ENCODE measurements at places on chromosomes 13 and 19.

DNA sequence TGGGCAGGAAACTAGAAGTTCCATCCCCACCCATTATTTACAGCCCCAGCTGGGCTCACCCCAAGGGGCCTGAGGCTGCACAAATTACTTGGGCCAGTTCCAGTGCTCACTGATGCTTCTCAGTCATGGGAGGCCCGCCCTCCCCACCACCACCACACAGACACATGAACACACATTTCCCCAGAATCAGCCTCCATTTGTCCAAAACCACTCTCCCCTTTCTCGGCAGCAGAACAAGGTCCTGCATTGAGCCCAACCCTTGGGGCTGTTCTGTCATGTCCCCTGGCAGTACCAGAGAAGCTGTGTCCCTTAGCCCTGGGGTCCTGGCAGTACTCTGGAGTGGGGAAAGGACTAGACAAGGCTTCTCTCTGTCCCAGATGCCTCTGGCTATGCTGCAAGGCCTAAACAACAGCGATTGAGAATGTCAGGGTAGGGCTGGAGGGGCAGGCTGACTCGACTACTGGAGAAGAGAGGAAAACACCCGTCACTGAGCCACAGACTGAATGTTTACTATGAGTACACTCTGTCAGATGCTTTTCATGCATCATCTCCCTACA, 21.8 kb downstream of the SAMD4B start:
- DNase-seq, result no peak

DNA sequence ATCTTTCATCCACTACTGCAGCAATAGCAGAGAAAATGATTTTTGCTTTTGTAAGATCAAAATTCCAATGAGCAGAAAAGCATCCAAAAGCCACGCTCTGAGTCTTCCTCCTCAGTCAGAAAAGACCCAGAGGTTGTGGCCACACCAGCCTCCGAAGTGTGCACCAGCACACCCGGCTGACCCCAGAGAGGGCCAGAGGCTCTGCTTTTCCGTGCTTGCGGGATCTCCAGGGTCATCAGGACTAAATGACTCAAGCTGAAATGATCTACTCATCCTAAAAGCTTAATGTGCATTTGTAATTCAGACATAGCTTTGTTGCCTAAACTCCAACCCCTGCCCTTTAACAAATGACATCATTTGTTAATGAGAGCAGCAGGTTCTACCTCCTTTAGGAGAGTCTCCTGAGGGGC, 16.5 kb downstream of the RXFP2 start:
- no peak for DNase-seq

- no peak for DNase-seq
These were observed 1.3 kb upstream of the LENG1 start for GRCh38 chr19:54160854-54161253.

DNA sequence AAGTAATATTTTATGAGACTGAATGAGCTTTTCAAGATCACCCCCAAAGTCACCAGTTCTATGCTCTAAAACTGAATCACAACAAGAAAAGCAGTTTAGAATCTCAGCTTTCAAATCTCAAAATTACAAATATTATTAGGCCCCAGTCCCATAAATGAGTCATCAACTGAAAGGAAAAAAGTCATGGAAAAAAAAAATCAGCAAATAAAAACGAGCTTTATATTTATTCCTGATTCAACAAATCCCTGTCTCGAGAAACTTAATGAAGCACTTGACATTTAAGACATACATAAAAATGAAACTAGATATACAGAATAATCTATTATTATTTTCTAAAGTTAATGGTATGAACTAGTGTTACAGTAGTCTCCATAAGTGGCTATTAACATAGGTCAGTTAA, 203.0 kb downstream of the DIAPH3 start:
- DNase-seq, result no peak

GRCh38 chr13:42396501-42396900, 124.5 kb downstream of the AKAP11 start:
- no peak for DNase-seq

GRCh38 chr13:37144661-37145060, 39.2 kb upstream of the CSNK1A1L start:
- DNase-seq, result no peak

DNA sequence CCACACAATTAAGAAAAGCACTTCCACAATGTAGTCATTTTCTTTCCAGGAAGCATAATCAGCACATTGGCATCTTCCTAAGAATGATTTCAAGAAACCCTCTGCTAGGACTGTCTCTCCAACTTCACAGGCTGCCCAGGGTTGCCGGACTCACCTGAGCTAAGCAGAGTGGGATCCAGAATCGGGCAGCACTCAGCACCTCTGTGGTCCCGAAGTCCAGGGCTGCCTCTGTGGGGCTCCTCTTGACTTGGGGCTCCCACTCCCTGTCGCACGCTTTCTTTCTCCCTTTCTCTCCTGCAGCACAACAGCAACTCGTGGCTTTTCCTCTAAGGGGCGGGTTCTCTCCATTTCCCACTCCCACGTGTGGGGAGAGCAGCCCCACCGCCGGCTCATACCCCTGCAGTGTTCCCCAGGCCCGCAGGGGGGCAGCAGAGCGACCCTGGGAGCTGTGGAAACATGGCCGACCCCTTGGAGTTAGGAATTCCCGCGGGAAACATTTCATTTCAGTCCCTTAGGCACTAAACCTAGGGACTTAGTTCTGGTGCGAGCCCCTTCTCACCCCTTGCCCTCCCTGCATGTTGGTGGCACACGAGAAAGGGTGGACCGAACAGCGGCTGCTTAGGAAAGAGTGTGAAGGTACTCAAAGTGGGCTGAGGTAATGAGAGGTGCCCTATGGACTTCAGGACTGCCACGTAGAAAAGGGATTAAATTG, at the start of gene TMEM272:
Gene TMEM272, minus strand, starts transcription at position 316 of the 712 bp plus-strand sequence. CDS start 6,647 bp downstream, outside the sequence.
- DNase-seq, result no peak

DNA sequence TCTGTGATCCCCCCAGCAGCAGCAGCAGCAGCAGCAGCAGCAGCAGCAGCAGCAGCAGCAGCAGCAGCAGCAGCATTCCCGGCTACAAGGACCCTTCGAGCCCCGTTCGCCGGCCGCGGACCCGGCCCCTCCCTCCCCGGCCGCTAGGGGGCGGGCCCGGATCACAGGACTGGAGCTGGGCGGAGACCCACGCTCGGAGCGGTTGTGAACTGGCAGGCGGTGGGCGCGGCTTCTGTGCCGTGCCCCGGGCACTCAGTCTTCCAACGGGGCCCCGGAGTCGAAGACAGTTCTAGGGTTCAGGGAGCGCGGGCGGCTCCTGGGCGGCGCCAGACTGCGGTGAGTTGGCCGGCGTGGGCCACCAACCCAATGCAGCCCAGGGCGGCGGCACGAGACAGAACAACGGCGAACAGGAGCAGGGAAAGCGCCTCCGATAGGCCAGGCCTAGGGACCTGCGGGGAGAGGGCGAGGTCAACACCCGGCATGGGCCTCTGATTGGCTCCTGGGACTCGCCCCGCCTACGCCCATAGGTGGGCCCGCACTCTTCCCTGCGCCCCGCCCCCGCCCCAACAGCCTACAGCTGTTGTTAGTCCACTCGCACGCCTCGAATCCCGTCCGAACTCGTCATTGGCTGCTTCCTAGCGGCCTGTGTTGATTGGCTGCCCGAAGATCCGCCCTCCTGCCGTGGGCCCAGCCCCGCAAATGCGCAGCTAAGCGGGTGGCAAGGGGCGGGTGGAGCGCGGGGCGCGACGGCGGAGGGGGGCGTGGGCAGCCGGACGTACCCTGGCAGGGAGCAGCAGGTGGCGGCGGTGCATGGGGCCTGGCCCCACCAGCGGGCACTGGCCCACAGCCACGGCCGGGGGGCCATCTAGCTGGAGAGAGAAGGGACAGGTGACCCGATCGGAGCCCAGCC, 1.4 kb upstream of the SIX5 start:
- peak; percentile 70 for DNase-seq

- no peak for DNase-seq
These were observed 121.7 kb upstream of the EDNRB start for GRCh38 chr13:78040205-78040830.

DNA sequence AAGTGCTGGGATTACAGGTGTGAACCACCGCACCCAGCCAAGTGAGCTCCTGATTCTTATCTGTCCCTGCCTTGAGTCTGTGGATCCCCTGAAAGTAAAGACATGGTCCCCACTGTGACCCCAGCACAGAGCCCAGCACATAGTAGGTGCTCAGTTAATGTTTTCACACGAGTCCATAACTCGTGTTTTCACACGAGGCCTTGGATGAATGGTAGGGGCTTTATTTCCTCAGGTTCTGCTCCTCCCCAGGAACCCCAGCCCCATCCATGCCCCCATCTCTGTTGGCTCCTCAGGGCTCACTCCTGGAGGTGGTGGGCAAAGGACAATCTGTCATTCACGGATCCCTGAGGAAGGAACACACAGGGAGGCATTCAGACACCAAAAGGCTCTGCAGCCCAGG, 23.6 kb upstream of the PDE4C start:
- DNase-seq, result no peak

DNA sequence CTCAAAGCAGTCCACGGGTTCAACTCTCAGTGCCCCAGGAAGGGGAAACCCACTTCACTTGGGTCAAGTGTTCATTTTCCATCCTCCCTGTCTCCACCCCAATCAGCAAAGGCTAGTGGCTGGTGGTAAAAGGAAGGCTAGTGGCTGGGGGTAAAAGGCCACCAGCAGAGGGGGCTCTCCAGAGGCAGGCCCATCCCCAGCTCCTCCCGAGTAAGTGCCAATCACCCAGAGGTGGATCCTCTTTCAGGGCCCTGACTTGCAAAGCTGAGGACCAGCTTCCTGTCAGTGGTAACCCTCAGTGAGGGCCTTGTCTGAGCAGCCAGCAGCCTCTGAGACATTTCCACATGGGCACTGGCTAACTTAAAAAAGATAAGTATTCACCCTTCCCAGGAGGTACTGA, 22.0 kb upstream of the TPT1 start:
- DNase-seq, result no peak

- DNase-seq, result no peak
These were observed 1272.5 kb downstream of the OLFM4 start for GRCh38 chr13:54301085-54301484.

GRCh38 chr19:5484398-5485285, 29.4 kb downstream of the ZNRF4 start:
- DNase-seq, result no peak

GRCh38 chr13:60120617-60121336, 43.0 kb downstream of the DIAPH3 start:
- no peak for DNase-seq

- DNase-seq, result no peak
These were observed 101.5 kb upstream of the ZNF492 start for GRCh38 chr19:22532388-22533300.

DNA sequence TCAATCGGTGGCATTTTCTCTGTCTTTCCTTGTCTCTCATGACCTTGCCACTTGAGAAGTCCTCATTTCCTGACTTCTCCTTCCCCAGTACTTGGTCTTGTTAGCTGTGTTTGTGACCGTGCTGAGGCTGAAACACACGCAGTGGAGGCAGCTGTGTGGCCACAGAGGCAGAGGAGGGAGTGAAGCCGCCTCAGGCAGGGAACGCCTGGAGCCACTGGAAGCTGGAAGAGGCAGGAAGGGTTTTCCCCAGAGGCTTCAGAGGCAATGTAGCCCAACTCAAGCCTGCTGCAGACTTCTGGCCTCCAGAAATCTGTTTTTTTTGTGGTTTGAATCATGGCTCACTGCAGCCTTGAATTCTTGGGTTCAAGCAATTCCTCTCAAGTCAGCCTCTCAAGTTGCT, 29.2 kb upstream of the ARGLU1 start:
- DNase-seq, result no peak

GRCh38 chr19:16185768-16186123, 536 bp downstream of the FAM32A start:
- no peak for DNase-seq

- DNase-seq, result no peak
These were observed 563.0 kb upstream of the SPRY2 start for GRCh38 chr13:80903911-80904310.

DNA sequence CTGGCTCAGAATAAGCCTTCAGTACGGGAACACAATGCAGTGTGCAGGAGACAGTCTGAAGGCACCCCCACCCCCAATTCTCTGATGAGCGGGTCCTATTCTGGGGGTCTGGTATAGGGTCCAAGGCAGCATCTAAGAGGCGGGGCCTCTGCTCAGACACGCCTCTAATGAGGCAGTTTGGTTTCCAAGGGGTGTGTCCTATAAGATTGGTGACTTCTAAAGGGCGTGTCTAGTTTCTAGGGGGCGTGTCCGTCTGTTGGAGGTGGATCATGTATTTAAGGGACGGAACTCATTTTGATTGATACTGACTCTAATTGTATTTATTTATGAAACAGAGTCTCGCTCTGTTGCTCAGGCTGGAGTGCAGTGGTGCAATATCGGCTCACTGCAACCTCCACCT, 8.7 kb downstream of the FIZ1 start:
- DNase-seq, result no peak

- DNase-seq, result no peak
These were observed 7.2 kb downstream of the TMEM255B start for GRCh38 chr13:113766035-113766800.

- no peak for DNase-seq
These were observed 538 bp downstream of the ZNF428 start for GRCh38 chr19:43618921-43619261.

GRCh38 chr19:56838024-56838908, 2.3 kb downstream of the PEG3 start:
- no peak for DNase-seq

DNA sequence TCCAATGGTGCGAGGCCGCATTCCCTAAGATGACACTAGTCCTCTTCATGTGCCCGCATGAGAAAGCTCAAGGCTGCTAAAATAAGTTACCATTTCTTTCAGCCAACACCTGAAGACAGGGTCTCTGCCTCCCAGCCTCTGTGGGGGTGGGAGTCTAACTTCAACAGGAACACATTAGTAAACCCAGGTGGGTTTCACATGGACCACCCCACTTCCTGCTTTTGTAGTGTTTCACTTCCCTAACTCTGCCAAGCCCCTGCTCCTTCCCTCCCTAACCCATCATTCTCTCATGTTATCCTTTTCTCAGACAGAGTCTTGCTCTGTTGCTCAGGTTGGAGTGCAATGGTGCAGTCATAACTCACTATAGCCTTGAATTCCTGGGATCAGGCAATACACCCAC, 783.6 kb downstream of the UQCRFS1 start:
- no peak for DNase-seq

GRCh38 chr13:112506046-112506445, 81.9 kb downstream of the TUBGCP3 start:
- no peak for DNase-seq

GRCh38 chr13:80684217-80684991, 343.5 kb upstream of the SPRY2 start:
- no peak for DNase-seq

DNA sequence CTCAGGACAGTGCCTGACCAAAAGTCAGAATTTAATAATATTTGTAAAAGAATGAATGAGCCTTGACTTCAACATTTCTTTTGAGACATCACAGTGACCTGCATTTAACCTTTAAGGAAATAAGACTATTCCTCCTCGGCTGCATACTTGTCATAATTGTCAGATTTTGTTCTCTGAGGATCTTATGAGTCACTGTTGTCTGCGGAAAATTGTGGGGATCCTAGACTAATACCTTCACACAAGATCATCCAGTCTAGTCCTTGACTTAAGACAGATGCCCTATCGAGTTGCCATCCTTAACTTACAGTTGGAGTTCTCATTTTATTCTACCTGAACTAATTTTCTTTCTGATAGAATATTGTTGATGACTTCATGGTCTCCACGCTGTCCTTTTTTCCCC, 198.4 kb downstream of the DLEU7 start:
- DNase-seq, result no peak

Data from cortex of kidney (tissue), 1 donor.